ENCODE measurements at places on chromosomes 3 and 15.

GRCh38 chr3:114800272-114801031 lies 346.6 kb downstream of the ZBTB20 start:
- no peak for DNase-seq

DNA sequence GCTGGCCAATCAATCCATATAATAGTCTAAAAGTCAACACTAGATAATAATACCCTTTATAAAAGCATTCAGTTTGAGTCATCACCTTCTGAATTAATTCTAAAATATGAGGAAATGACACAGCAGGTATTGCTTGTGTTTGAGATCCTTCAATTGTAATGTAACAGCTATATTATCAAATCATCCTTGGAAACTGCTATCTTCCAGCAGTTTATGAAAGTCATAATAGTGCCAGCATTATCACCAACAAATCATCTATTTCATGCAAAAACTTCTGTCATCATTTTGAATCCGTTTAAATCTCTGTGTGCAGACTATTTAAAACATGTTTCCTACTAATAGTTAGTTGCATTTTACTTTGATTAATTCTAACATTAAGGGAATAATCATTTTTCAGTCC lies 468.7 kb downstream of the CADM2 start:
- no peak for DNase-seq

DNA sequence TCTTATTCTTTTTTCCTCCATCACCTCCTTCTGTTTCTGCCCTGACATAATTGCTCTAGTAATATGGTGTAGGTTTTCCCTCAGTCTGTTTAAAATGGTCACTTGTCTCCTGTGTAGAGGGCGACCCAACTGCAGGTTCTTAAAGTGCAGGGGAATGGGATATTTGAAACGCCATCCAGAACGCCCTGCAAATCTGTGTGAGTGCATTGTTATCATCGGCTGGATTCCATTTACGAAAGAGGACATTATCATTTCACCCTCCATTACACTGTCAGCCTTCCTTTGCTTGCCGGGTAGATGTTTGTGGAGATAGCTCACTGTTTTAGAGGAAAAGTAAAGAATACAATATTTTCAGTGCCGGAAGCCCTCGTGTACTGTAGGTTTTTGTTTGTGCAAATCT lies 354.0 kb downstream of the LRTM1 start:
- no peak for DNase-seq

DNA sequence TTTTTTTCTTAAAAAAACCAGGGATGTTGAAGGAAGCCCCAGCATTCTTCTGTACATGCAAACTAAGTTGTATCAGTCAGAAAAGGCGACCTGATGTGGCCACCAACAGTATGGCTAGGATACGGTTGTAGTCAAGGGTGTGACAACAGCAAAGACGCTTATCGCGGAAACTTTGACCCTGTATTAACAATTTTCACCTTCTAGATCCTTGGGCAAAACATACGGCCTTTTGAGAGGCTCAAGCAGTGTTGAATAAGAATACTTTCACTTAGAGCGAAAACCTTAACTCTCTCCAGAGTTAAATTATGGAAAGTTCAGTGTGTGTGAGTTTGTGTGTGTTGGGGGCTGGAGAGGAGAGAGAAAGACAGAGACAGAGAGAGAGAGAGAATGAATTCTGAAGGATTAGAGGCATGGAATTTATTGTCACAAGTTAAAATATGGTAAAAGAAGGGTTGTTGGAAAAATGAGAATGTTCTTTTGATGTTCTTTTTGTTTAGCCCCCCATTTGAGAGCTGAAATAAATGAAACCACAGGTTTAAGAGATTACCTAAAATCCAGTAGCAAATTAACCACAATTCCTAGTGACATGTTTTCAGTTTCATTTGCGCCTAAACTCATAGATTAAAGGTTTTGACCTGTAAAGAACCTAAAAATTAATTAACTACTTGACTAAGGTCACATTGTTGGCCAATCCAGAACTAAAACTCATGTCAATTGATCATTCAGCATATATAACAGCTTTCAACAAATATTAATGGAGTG lies 9.2 kb downstream of the ALCAM start:
- no peak for DNase-seq

DNA sequence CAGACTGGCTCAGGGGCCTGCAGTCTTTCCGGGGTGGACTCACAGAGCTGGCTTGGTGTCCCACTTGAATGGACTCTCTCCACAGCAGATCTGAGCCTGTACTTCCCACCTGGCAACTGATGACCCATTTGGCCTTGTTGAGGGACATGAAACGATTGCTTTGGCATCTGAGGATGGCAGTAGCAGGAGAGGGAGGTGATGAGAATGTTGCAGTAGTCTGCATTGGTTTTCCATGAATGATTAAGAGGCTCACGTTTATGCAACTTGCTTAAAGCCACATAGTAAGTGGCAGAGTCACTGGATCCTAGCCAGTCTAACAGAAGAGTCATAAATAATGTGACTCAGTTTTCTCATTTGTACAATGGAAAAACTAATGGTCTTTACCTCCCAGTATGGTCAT lies 21.9 kb downstream of the IL20RB start:
- no peak for DNase-seq

DNA sequence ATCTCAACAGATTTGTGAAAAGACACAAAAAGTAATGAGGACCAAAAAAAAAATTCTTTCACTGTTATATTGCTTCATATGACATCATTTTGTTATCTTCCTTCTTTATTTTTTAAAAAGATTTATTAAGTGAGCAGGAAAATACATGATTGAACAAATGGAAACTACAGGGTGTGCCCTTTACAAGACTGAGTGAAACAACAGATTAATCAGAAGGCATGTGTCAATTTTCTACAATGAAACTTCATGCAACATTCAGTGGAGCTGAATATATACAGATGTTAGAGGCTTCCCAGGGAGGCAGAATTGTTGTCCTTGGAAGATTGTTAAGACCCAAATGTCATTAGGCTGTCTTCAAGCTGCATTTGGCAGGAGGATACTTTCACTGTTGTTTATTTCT lies 28.4 kb upstream of the SLC2A2 start:
- DNase-seq = no peak

DNA sequence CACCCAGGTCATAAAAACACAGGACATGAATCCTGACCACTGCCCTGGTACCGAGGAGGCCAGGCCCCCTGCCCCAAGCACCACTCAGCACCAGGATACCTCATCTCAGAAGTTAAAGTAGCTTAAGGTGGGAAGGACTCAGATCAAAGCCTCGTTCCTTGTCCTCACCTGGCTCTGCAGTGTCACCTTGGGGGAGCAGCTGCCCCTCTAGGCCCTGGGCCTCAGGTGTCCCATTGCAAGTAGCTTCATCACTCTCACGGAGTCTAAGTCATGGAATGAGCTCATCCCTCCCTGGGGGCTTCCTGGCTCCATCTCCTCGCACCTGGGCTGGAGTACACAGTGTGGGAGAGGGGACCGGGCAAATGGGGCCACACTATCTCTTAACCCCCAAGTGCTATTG lies 148.0 kb downstream of the TPRA1 start:
- DNase-seq = no peak

DNA sequence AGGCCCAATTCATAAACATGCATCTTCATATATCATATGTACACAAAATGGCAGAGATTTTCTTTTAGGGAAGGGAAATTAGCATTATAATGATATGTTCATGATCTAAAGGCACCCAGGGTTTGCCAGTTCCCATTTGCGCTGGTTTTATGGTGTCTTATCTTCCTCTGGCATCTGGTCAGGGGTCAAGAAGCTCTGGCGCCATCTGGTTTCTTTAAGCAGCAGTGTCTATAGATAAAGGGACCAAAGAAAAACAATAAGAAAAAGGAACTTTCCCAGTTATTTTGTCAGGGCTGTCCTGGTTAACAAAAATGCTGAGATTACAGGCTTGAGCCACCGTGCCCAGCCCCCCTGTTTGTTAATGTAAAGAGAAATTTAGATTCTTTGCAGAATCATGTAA lies 3.3 kb upstream of the DCP1A start:
- no peak for DNase-seq
